NCI-H1417 treated with DMSO at 0.1 percent for 48 hours (cell line): ENCODE measurements at places on chromosomes 13 and 19.

GRCh38 chr13:25662516-25662915 is 290.7 kb downstream of the ATP8A2 start:
- no peak for DNase-seq

DNA sequence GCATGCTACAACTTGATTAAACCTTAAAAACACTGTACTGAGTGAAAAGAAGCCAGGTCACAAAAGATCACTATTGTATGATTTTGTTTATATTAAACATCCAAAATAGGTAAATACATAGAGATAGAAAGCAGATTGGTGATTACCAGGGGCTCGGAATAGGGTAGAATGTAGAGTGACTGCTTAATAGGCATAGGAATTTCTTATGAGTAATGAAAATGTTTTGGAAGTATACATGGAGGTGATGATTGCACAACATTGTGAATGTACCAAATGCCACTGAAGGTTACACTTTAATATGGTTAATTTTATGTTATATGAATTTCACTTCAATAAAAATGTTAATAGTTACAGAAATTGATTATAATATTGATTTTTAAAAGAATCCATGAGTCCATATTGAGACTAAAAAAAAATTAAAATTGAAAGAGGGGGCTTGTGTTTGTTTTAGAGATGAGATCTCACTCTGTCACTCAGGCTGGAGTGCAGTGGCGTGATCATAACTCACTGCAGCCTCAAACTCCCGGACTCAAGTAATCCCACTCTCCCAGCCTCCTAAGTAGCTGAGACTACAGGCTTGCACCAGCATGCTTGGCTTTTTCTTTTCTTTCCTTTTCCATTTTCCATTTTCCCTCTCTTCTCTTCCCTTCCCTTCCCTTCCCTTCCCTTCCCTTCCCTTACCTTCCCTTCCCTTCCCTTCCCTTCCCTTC is 85.1 kb downstream of the FNDC3A start:
- no peak for DNase-seq

DNA sequence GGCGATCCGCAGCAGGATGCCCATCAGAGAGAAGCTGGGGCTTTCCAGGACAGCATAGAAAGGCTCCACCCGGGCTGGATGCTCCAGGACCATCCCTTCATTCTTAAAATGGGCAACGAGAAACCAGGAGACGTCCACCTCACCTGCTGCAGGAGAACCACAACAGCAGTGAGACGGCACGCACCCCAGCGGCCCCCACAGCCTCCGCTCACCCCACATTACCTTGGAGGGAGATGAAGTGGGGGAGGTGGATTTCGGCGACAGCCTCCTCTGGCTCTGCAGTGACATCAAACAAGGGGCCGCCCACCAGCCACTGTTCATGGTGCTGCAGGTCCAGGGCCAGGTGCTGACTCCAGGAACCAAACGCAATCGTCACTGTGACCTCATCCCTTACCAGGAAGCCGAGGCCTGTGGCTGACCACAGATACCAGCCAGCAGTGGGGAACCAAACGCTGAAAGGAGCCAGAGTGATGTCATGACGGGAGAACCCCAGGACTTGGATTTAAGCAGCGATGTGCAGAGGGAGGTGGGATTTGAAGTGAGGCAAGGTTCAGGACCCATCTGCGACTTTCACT is 25.1 kb downstream of the CARD8 start:
- no peak for DNase-seq

GRCh38 chr13:91046715-91047327 is 300.7 kb upstream of the MIR17HG start:
- DNase-seq, result no peak

DNA sequence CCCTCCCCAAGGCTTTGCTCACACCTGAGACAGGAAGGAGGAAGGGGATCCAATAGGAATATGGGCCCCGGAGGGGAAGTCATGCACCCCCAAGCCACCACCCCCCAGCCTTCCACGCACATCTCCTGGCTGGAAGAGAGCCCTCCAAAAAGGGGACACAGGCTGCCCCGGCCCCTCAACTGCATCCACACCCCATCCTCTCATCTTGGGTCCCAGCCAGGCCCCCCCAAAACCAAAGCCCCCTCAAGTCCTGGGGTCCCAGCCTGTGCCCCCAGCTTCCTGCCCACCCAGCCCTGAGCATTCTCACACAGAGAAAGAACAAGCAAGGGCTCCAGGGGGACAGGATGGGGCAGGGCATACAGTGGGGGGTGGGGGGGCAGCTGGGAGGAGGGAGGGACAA is 12.1 kb downstream of the SMIM24 start:
- DNase-seq, result no peak

DNA sequence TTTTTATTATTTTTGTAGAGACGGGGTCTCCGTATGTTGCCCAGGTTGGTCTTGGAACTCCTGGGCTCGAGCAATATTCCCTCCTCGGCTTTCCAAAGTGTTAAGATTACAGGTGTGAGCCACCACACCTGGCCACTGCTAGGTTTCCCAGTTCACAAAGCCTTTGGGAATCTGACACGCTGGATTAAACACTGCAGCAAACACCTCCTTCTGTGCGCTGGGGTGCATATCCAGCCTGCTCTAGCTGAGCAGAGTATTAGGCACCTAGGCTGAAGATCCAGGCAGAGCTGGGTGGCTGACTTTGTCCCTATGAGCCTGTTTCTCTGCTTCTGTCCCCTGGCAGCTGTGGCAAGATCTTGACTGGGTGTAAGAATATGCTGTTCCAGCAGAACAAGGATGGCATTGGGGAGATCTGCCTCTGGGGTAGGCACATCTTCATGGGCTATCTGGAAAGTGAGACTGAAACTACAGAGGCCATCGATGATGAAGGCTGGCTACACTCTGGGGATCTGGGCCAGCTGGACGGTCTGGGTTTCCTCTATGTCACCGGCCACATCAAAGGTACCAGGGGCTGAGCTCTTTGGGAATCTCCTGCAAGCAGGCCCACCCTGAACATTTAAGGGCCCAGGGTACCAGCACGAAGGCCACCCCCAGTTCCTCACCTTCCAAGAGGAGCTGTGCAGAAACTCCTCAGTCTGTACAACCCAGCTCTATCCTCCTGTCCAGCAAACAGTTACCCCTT is 49.8 kb downstream of the ACSBG2 start:
- DNase-seq, result no peak

- DNase-seq, result no peak
These were observed 28.8 kb downstream of the ACTN4 start for GRCh38 chr19:38676023-38676877.

GRCh38 chr19:46107371-46107770 is 17.1 kb downstream of the IGFL3 start:
- DNase-seq, result no peak

DNA sequence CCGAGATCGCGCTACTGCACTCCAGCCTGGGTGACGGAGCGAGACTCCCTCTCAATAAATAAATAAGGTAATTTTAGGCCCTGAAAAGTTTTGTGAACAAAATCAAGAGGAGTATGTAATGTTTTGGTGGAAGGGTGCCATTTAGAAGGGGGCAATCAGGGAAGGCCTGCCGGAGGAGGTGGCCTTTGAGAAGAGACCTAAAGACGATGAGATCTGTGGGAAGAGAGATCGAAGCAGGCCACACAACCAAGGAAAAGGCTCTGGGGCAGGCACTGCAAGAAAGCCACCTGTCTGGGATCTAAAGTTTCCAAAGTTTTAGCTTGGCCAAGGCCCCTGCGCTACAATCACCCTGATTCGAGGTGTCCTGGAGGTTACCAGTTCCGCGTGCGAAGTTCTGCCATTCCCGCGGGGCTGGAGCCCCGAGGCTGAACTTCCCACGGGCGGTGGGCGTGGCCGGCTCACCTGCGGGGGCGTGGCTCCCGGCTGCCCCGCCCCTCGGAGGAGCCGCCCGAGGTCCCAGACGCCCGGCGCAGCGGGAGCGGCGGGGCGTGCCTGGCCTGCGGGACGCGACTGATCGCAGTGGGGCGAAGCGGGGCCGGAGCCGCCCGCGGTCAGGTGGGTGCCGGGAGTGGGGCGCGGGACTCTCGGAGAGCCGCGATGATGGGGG is at the start of gene KLC3:
KLC3 (plus strand) TSS at position 519 of the 667 bp plus-strand sequence. CDS start 4,792 bp downstream, outside the sequence.
- DNase-seq, result no peak

DNA sequence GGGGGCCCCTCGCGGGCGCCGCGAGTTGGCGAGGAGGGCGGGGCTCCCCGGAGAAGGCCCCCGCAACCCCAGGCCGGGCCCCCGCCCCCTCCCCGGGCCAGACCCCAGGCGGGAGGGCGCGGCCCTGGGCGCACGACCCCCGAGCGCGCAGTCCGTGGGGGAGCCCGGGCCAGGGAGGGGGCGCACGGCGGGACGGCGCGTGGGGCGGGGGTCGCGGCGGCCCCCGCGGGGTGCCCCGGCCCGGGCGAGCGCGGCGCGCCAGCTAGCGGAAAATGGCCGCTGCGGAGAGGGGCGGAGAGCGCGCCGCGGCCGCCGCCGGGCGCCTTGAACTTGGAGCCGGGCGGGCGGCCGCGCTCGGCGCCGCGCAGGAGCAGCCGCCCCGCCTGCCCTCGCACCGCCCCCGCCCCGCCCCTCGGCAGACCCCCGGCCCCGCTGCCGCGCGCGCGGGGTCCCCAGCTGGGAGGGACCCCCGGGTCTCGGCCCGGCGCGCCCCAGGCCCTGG is 6.4 kb upstream of the NFIC start:
- no peak for DNase-seq

DNA sequence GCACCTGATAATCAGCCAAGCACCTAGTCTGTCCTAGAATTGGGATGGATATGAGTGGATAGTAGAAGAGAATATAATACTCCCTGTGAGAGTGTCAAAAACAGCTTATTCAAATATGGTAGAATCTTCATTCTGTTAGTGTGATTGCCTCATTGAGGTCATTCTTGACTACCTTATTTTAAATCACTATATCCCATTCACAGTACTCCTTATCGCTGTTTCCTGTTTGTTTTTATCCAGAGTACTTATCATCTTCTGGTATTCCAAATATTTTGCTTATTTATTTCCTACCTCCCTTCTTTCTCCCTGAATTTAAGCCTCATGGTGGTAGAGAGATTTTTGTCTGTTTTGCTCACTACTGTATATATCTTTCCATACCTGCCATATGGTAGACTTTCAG is 9.9 kb downstream of the NDFIP2 start:
- DNase-seq, result no peak

GRCh38 chr13:60931858-60932546 is 483.6 kb downstream of the PCDH20 start:
- DNase-seq, result no peak

- no peak for DNase-seq
These were observed 40.8 kb downstream of the CYP2B6 start for GRCh38 chr19:41031916-41032315.

- no peak for DNase-seq
These were observed 906 bp downstream of the ANKLE1 start for GRCh38 chr19:17282488-17283125.

DNA sequence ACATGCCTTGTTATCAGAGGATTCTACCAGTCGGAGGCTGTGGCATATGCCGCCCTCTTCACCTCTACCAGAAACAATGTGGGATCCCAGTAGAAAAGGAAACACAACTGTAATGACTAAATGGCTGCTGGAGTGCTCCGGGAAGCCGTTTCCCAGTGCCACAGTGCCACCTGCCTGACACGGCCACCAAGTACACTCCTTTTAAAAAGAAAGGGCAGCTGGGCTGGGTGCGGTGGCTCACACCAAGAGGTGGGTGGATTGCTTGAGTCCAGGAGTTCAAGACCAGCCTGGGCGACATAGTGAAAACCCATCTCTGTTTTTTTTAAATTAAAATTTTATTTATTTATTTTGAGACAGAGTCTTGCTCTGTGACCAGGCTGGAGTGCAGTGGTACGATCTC is 67.3 kb downstream of the TRPM4 start:
- no peak for DNase-seq

DNA sequence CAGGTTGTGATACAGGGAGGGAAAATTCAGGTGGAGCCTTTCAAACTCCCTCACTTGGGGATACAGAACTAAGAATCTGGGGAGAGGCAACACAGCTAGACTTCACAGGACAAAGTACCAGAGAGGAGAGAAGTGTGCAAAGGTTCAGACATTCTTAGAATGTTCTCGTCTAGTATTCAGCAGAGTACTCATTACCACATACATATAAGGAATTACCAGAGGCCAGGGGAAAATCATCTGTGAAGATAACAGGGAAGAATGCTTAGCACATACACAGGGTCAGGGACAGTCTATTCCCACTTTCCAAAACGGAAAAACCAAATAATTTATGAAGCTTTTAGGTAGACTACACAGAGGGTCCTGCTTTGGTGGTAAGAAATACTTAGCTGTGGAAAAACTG is 58.1 kb downstream of the TRPC4 start:
- DNase-seq, result no peak

DNA sequence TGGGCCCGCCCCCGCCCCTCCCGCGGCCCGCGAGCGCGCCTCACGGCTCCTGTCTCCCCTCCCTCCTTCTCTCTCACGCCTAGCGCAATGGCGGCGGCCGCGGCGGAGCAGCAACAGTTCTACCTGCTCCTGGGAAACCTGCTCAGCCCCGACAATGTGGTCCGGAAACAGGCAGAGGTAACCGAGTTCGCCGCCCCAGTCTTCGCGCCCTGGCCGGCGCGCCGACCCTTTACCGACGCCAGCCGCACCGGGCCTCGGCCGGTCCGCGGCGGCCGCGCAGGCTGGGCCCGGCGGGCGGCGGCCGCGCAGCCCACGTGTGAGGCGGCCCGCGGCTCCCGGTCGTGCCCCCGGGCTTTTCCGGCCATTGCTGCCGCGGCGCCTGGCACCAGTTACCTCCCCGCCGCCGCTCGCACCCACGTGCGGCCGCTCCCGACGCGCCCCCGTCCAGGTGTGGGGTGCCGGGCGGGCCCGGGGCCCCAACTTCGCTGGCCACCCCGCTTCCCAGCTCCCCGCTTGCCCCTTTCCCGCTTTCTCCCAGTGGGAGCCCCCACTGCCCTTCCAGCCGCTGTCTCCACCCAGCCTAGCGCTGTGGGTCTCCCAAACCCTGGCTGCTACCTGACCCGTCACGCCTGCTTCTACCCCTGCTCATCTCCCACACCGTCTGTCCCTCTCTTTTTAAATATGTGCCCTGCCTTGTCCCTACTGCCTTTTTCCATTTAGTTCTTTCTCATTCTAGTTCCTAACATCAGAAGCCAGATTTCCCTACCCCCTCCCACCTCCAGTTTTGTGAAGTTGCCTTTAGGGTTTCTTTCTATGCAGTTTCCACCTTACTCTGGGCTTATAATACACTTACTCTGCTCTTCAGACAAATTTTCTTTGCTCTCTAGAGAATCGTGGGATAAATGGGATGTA is 23.4 kb downstream of the IPO5 start:
- DNase-seq, result no peak

DNA sequence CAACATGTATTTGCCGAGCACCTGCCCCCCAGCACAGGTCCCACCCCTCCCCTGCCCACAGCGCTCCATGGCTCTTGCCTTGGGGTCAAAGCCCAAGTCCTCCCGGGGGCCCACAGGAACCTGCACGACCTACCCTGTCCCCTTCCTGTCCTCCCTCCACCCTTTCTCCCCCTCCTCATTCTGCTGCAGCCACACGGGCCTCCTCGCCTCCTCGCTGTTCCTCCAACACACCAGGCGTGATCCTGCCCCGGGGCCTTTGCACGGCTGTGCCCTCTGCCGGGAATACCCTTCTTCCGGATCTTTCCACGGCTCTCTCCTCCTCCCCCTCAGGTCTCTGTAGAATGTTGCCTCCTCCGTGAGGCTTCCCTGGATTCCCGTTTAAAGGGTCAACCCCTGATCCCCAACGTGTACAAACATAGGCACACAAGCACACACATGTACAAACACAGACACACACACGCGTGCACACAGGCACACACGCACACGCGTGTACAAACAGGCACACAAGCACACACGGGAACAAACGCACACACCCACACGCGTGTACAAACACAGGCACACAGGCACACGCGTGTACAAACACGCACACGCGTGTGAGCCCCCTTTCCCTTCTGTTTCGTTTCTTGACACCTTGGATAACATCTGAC is 2.8 kb downstream of the MADCAM1 start:
- no peak for DNase-seq

GRCh38 chr13:75359266-75359665 is 122.7 kb downstream of the TBC1D4 start:
- DNase-seq, result no peak

GRCh38 chr13:98423417-98423816 is 153.5 kb downstream of the STK24 start:
- no peak for DNase-seq
